Endodermal cell (in vitro differentiated cells): ENCODE measurements at places on chromosomes 4 and X.

DNA sequence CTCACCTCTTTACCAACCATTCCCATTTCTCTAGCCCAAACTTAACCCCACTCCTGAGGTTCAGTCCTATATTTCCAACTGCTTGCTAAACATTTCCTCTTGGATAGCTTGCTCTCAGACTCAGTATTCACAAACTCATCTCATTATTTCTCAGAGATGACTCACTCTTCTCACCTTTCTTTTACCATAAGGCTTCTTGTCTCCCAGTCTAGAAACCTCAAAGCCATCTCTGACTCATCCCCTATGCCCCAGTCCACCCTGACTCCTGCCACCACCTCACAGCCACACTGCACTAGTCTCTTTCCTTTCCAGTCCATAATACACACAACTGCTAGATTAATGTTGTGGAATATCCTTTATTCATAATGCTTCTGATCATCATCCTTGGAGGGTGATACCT is 4.8 kb downstream of the FRMPD3 start:
- DNase-seq: peak; percentile 56

DNA sequence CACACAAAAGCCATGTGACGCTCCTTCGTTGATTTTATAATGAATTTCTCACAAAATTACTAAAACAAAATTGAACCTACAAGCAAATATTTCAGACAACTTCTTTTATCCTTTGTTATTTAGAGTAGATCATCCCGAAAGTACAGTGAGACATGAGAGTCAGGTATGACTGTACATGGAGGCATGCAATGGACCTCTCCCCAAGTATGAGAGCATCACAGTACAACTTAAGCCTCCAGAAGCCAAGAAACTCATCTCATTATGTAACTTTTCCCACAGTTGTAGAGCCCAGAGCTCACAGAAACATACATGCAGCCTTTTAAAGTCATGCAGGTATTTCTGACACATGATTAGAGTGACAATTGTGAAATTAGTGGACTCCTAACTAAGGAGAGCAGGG is 167.7 kb downstream of the PAPSS1 start:
- no peak for DNase-seq

- no peak for DNase-seq
Measured at GRCh38 chr4:81148576-81148975, 66.4 kb downstream of the PRKG2 start.

DNA sequence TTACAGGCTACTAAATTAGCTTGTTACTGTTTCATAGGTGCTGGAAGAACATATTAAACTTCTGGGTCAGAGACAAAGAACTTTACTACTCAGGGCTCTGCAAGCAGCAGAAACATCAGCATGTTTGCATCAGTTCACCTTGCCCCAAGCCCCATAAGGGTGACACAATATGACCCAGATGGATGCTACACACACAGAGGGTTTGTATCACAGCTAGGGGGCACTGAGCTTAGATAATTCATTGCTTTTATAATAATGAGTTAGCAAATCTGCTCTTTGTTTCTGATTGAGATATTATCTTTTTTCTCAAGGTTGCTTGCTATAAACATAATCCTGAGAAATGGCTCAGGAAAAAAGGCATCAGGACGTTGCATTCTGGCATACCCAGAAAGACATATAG is 4.8 kb upstream of the SYNPO2 start:
- no peak for DNase-seq

DNA sequence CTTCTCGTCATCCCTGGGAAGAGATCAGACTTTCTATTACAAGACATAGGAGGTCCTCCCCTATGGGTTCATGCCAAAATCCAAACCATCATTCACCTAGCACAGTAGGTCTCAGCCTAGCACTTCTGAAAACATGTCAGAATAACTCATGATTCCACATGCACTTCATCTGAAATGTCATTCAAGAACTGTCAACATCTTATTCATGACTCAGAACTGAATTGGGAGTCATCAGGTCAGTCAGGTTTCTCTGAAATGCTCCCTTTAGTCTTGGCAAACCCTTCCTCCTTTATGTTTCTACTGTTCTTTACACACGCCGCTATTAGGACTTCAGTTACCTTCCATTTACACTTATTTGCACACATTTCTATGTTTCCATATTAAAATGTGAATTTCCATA is 67.2 kb downstream of the ANTXR2 start:
- DNase-seq: no peak

- no peak for DNase-seq
Measured at GRCh38 chr4:44532851-44533250, 84.2 kb upstream of the KCTD8 start.

GRCh38 chr4:102268355-102268754 is 76.9 kb downstream of the SLC39A8 start:
- no peak for DNase-seq

GRCh38 chrX:125198546-125198945 is 121.1 kb upstream of the TEX13C start:
- no peak for DNase-seq

DNA sequence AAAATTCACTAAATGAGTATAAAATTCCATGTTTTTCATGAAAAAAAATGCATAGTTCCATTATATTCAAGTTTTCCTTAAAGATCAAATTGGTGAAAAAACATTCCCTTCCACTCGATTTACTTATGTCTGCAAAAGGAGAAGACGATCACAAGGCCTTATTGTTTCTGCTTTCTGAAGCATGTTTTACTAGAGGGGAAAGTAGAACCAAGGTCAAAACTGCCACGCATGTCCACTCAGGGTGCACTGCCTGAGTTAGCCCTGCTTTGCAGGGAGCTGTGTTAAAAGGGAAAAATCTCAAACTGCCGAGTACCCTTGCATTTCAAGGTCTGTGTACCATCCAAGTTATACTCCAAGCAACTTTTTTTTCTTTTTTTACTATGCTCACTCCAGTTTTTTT is 57.2 kb downstream of the TRAPPC11 start:
- no peak for DNase-seq

GRCh38 chrX:71917621-71918343 is 7.1 kb downstream of the NHSL2 start:
- peak; percentile 73 for DNase-seq

DNA sequence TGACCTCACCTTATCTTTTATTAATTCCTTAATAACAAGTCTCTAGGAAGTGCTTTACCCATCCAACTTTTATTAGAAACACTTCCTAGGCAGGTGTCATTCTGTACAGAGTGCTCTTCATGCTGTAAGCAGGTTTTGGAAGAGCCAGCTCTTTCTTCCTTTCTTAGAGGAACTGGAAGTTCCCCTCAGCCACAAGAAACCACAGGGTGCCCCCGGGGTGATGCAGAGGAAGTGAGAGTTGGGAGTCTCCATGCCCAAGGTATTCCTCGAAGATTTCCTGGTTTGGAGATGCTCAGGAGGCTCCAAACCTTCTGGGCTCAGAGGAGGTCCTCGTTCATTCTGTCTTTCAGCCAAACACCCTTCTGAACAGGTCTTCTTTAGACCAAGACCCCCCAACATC is 83.8 kb downstream of the EGF start:
- no peak for DNase-seq

DNA sequence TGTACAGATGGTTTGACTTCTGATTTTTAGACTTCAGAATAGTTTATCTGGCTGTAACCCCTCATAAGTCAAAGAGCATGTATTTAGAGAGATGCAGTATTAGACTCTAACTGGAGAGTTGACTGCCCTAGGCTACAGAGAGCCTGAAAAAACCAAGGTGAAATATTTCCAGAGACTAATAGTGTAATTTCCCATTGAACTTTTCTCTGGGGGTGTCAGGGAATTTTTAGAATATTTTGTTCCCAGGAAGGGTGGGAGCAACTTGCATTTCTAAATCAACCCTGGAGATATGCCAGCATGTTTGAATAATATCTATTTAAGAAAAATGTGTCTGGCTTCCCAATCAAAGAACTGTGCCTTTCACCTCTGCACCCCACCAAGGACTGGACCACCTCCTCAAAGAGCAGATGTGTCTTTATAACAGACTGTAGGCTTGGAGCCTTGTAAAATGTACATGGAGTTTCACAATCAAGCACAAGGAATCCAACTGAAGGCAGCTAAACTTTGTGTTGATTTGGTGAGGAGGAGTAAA is 2.0 kb downstream of the ANXA3 start:
- DNase-seq: no peak

DNA sequence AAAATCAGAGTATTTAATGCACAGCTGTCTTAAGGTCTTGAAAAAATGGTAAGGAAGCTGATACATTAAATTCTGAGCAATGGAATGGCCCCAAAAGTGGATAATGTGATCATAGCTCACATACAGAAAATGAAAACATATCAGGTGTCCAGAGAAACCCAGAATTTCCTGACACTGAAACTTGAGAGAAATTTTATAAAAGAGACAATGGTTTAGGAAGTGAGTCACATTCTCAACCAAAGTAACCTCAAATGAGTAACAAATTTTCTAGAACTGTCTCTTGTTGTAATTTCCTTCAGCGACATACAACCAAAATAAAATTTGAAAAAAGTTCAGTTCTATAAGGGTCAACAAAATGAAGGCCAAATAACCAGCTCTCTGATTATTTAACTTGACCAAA is 37.4 kb upstream of the PACRGL start:
- no peak for DNase-seq

GRCh38 chr4:109432203-109432602 is 1.4 kb upstream of the SEC24B start:
- DNase-seq: no peak

GRCh38 chr4:167424341-167425256 is 190.3 kb upstream of the SPOCK3 start:
- DNase-seq: no peak

DNA sequence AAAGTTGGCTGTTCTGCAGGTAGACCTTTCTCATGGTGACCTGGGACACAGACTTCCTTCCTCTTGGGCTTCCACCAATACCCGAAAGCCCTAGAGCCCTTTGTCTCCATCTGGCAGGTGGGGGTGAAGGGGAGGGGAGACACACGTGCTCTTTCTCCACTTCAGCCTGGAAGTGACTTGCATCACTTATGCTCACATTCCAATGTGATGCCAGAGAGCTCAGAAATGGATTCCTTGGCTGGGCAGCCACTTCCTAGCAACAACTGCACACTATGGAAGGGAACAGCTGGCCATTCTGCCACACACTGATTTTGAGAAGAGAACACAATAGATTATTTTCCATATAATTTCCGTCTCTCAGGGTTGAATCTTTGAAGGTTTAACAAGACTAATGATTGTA is 36.3 kb downstream of the C4orf51 start:
- DNase-seq: no peak

DNA sequence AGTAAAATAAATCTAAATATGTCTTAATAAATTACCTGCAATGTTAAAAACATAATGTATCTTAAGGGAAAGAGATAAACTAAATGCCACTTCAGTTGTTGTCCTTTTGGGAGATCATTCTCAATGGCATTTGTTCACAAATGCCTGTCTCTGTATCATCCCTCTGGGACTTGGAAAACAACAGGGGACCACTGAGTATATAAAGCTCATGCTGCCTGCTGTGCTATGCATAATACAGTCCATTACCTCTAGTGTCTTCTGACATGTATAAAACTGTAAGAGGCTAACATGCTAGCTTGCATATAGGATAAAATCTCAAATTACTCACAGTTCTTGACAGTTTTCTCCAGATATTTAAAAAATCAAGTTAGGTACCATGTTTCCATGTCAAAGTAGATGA is 503.9 kb downstream of the PDHA2 start:
- no peak for DNase-seq

DNA sequence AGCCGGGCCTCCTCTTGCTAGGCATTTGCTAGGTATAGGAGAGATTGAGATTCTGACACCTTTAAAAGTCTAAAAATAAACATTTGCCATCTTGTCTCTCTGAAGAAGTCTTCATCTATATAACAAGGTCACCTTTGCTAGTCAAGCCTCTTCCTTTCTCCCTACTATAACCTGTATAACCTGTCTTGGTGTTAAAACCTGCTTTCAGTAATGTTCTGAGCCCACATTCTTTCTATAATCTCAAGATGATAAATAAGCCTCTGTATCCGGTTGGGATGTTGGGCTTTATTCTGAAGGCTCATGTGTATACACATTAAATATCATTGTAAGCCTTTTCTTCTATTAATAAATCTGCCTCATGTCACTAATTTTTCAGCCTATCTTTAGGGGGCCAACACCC is 10.2 kb downstream of the ASIC5 start:
- no peak for DNase-seq

DNA sequence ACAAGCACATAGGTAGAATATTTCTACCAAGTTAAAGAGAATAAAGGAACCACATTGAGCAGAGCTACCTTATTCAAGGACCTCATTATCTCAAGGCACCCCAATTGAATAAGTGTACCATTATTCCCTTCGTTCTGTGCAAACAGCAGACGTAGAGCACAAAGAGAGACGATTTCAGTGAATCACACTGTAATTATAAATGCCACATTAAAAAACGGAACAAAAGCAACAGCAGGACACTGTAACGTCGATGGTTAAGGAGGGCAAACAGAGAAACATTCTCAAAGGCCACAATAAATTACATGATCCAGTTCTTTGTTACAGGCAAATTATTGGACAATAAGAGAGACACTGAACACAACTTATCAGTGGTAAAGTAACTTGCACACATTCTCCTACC is 644.1 kb upstream of the TENM3 start:
- DNase-seq: no peak

- DNase-seq: no peak
Measured at GRCh38 chr4:52968691-52969090, 106.6 kb downstream of the RASL11B start.

DNA sequence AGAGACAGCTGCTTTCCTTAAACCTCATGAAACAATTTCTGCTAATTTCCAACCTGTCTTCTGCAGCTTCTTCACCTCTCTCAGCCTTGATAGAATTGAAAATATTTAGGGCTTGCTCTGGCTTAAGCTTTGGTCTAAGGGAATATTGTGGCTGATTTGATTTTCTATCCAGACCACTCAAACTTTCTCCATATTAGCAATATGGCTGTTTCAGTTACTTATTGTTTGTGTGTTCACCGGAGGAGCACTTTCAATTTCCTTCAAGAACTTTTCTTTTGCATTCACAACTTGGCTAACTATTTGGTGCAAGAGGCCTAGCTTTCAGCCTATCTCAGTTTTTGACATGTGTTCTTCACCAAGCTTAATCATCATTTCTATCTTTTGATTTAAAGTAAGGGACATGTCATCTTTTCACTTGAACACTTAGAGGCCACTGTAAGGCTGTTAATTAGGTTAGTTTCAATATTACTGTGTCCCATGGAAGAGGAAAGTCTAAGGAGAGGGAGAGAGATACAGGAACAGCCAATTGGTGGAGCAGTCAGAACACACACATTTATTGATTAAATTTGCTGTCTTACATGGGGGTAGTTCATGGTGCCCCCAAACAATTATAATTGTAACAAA is 213.2 kb downstream of the RASL11B start:
- DNase-seq: no peak

DNA sequence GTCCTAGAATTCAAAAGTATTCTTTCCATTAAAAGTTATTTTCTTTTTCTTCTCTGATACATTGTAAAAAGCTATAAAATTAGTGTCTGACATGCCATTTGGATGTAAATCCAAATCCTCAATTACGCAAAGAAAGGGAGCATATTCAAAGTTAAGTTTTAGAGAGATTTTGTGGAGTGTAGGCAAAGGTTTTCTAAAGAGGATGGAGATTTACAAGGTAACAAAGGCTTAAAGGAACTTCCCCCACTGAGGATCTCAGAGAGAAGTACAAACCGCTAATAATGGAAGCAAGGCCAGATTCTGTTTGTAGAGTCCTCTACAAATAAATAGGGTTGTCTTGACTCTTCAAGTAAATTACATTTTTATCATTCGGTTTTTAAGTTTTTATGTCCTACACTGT is 91.0 kb upstream of the MAPK10 start:
- no peak for DNase-seq
